ENCODE measurements at places on chromosomes 7 and 10.

DNA sequence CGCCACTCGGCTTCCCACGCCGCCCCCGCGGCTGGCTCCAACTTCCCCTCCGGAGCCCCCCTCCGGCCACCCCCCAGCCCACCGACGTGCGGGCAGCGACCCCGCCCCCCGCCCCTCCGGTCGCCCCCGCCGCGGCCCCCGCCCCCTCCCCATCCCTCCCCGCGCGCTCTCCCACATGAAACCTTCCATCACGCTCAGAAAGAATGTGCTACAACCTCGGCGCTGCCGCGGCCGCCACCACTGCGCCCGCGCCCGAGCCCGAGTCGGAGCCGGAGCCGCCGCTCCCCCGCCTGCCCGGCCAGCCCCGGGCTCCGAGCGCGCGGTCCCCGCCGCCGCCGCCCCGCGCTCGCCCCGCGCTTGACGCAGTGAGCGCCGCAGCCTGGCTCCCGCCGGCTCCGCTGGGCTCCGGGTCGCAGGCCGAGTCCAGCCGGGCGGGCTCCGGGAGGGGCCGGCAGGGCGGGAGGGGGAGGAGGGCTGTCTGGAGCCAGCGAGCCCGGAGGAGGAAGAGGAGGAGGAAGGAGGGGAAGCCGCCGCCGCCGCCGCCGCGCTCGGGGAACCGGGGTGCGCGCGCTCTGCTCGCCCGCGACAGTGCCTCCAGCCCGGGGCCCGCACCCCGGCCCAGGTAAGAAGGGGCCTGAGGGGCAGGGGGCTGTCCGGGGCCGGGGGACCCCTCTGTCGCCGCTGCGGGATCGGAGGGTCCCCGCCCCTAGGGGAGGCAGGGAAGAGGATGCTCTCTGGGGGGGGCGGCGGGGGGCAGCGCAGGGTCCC lies 4.3 kb upstream of the ELFN1 start:
- peak; percentile 36 for DNase-seq

GRCh38 chr10:86962136-86962980 lies 4.0 kb downstream of the SNCG start:
- no peak for DNase-seq

DNA sequence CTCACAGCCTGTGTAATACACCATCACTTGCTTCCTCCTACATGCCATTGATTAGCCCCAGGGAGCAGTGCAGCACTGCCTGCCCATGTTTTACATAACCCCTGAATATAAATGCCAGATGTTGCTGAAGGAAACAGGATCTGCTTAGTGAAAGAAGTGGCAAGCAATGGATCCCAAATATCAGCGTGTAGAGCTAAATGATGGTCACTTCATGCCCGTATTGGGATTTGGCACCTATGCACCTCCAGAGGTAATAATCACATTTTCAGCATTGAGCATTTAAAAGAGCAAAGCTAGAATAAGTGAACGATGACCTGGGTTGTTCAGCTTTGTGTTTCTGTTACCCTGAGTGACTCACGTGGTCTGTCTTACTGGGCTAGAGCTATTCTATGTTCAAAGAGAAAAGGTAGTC lies at the start of gene AKR1C4:
TSS of gene AKR1C4 (plus strand) at position 136 of the 412 bp plus-strand sequence. CDS start at position 167, 31 bp downstream.
- no peak for DNase-seq

DNA sequence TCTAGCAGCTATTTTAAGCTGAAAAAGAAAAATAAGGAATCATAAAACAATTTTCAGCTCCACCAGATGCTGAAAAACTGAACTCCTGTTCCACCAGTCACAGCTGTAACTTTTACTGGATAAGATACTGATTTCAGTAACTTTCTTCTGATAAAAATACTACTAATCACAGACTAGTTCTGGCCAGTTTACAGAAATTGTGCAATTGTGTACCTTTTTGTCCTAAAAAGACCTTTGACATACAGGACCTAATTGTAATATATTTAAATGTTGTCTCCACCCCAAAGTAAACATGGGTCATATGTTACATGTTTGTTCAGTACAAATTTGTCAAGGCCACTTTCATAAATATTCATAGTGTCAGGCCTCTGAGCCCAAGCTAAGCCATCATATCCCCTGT lies 27.1 kb upstream of the PIP start:
- DNase-seq = no peak

- peak; percentile 70 for DNase-seq
These were observed 841 bp downstream of the GLUD1 start for GRCh38 chr10:87093632-87094372.

- no peak for DNase-seq
These were observed 12.8 kb downstream of the CDHR3 start for GRCh38 chr7:105975770-105976417.
